ENCODE measurements at places on chromosomes 2 and 18.

GRCh38 chr18:23662309-23663263 is at the start of gene ANKRD29:
Gene ANKRD29 (minus strand): TSS chr18:23662911. CDS start chr18:23662730, 181 bp downstream.
- no peak for DNase-seq

- DNase-seq, result no peak
These were observed 132.6 kb downstream of the MAP4K4 start for GRCh38 chr2:101830146-101830545.

DNA sequence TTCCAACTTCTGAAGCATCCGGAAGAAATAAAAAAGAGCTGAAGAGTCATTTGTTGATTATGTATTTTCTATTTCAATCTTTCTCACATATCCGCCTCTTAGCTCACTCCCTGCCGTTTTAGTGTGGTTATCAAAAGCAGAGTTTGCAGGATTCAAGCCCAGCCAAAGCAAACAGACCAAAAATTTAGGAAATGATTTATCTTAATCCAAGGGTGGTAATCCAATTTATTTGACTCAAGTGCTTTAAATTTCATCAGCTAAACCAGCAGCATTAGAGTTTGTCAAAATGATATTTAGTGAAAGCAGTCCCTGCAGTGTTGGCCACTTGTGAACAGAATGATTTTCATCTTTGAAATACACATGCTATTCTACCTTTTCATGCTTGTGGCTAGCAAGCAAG is 129.3 kb upstream of the CCDC68 start:
- DNase-seq, result no peak

GRCh38 chr2:69692424-69692823 is 48.9 kb upstream of the AAK1 start:
- no peak for DNase-seq

GRCh38 chr2:18918280-18918679 is 328.9 kb upstream of the NT5C1B start:
- DNase-seq, result no peak

- no peak for DNase-seq
These were observed 49.3 kb downstream of the TNS1 start for GRCh38 chr2:217953531-217953932.

DNA sequence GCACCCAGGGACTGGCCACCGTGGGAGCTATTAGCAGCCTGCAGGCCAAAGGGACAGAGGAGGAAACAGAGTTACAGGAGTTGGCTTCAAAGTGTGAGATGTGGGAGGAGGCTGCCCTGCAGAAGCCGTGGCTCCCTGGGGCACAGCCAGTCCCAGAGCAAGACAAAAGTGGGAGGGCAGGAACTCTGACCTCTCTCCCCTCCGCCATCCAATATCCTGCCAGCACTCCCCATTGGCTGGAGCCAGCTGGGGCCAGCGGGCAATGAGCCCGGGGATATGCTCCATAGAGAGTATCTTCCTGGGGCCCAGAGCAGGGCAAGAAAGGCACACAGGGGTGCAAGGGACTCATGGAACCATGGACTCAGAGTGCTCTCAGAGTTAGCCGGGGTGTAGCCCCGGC is 143.1 kb downstream of the INHBB start:
- no peak for DNase-seq

- DNase-seq, result no peak
These were observed 4.7 kb upstream of the RAB11FIP5 start for GRCh38 chr2:73117441-73117840.

GRCh38 chr2:12948231-12948960 is 231.7 kb downstream of the TRIB2 start:
- DNase-seq, result no peak

GRCh38 chr2:109269706-109270504 is 140.9 kb downstream of the SH3RF3 start:
- DNase-seq, result no peak

- no peak for DNase-seq
These were observed 158.1 kb downstream of the TANC1 start for GRCh38 chr2:159126432-159127022.

- DNase-seq, result no peak
These were observed 311.0 kb downstream of the ZEB2 start for GRCh38 chr2:144208924-144209323.

DNA sequence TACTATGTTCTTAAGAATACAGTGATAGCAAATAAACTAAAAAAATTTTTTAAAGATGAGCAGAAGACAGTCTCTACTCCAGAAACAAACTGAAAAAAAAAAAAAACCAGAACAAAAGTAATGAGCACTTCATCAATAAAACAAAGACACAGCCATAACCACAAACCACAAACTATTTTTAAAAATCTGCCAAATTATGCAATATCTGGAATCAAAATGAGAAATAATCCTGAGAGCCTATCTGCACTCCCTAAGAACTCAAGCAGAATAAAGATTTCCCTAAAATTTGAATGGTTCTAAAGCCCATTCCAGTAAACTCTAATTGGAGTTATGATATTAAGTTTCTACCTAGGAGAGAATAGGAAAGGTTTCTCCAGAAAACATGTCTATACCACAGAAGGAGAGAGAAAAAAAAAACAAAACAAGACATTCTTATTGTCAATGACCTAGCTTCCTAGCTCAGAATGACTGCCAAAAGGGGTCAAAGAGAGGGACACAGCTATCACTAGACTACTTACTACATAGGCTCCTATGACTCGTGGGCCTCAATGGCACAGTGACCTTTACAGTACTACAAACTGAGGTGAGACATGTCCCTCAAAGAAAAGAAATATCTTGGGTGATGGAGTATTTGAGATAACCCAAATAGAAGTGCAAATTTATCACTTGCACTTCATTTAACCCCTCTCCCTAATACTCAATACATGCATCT is 262.8 kb downstream of the ZEB2 start:
- no peak for DNase-seq

GRCh38 chr18:785242-785641 is 26.8 kb downstream of the YES1 start:
- peak; percentile 82 for DNase-seq

DNA sequence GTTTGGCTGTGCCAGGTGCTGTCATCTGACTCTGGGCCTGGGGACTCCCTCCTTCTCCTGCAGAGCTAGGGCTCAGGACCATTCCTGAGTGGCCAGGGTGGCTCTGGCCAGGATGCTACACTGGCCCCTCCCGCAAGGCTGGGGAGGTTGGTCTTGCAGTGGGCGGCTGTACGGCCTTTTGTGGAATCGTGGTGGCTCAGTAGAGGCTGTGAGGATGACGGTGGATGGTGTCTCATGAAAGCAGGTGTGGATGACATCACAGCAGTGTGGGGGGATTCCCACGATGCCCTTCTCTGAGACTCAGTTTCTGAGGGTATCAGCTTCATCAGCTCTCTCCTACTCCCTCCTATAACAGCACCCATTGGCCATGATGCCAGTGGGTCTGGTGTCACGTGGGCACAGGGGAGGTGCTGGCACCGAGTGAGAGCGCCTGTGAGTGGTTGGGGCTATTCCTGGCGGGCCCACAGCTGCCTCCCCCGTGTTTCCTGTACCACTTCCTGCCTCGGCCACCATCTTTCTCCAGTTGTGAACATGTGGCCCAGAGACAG is 144.2 kb upstream of the HDAC4 start:
- DNase-seq, result no peak

- no peak for DNase-seq
These were observed 541.8 kb downstream of the NUP35 start for GRCh38 chr2:183666031-183666430.

DNA sequence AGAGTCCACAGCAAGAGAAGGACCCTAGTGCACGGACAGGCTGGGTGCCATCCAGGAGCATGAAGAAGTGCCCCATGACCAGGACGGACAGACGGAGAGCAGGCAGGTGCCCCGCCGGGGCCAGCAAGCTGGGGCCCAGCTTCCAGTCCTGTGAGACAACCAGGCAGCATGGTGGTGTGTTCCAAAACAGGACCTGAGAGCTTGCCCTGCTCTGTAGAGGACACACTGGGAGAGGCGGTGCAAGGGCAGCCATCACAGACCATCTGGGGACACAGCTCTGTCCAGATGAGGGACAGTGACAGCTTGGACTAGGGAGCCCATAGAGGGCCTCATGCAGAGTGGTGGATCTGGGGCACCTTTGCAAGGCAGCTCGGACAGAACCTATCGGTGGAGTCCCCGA is 279.8 kb downstream of the EIPR1 start:
- DNase-seq, result no peak

- no peak for DNase-seq
These were observed 94.2 kb upstream of the LHCGR start for GRCh38 chr2:48849770-48850169.

DNA sequence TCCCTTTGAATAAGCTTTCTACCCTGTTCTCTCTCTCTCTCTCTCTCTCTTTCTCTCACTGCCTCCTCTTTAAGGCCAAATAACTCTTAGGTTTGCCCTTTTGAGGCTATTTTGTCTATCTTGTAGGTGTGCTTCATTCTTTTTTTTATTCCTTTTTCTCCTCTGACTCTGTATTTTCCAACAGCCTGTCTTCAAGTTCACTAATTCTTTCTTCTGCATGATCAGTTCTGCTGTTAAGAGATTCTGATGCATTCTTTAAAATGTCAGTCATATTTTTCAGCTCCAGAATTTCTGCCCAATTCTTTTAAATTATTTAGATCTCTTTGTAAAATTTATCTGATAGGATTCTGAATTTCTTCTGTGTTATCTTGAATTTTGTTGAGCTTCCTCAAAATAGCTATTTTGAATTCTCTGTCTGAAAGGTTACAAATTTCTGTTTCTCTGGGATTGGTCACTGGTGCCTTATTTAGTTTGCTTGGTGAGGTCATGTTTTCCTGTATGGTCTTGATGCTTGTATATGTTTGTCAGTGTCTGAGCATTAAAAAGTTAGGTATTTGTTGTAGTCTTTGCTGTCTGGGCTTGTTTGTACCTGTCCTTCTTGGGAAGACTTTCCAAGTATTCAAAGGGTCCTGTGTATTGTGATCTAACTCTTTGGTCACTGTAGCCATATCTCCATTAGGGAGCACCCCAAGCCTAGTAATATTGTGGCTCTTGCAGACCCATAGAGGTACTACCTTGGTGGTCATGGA is 35.4 kb upstream of the DYNC1I2 start:
- DNase-seq, result no peak

DNA sequence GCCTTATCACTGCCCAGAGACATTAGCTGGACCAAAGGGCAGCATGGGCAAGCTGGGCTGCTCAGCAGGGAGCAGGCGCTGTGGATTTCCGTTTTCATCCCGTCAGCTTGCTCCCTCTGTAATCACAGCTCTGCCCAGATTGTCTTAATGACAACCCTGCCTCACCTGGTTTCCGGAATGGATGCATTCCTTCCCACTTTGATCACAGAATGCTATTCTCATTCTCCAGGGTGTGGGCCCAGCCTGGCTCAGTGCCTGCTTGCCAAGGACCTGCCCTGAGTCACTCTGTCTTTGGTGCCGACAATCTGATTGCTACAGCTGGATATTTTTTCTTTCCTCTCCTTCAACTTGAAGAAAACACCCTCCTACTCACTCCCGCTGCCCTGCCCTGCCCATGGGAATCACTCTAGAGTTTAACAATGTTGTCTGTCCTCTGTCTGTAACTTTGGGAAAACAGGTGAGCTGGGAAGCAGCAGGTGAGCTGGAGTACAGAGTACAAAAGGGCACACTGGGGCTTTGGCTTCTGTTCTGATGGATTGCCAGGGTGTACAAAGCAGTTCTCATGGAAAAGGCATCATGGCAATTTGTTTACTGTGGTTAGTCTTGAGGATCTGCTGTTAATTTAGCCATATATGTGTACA is 27.2 kb upstream of the FAM136A start:
- no peak for DNase-seq

DNA sequence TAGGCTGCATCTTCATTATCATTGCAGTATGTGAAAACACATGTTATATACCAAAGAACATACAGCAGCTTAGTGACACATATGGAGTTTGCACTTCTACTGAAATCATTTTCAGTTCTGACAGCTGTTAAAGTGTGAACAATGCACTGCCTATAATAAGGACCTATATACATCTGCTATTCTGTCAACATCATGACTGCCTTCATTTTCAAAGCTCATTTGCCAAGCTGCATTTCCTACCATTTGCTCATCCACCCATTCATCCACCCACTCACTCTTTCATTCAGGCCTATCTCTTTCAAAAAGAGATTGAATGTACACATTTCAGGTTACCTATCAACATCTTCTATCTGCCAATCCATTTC is 81.7 kb upstream of the STK17B start:
- DNase-seq, result no peak

GRCh38 chr2:208584378-208584985 is 177.9 kb downstream of the PTH2R start:
- DNase-seq, result no peak

- DNase-seq, result no peak
These were observed 114.5 kb upstream of the ZFP36L2 start for GRCh38 chr2:43340945-43341356.

- no peak for DNase-seq
These were observed 450.1 kb upstream of the LRATD1 start for GRCh38 chr2:14182227-14182946.

- DNase-seq, result no peak
These were observed 48.9 kb downstream of the ZNF385B start for GRCh38 chr2:179812501-179812900.

DNA sequence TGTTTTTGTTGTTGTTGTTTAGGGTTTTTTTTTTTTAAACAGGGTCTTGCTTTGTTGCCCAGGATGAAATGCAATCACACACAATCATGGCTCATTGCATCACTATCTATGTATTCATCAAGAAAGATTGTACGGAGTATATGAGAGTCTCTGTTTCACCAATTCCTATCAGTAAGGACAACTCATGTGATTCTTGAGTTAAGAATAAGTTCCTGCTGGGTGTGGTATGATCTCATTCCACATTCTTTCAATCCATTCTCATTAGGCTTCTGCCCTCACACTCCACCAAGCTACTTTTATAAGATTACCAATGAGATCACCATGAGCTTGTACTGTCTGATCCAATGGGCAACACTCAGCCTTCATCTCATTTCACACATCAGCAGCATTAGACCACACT is 9.1 kb upstream of the AP1S3 start:
- no peak for DNase-seq

- DNase-seq, result no peak
These were observed 99.4 kb upstream of the RND3 start for GRCh38 chr2:150586858-150587257.

DNA sequence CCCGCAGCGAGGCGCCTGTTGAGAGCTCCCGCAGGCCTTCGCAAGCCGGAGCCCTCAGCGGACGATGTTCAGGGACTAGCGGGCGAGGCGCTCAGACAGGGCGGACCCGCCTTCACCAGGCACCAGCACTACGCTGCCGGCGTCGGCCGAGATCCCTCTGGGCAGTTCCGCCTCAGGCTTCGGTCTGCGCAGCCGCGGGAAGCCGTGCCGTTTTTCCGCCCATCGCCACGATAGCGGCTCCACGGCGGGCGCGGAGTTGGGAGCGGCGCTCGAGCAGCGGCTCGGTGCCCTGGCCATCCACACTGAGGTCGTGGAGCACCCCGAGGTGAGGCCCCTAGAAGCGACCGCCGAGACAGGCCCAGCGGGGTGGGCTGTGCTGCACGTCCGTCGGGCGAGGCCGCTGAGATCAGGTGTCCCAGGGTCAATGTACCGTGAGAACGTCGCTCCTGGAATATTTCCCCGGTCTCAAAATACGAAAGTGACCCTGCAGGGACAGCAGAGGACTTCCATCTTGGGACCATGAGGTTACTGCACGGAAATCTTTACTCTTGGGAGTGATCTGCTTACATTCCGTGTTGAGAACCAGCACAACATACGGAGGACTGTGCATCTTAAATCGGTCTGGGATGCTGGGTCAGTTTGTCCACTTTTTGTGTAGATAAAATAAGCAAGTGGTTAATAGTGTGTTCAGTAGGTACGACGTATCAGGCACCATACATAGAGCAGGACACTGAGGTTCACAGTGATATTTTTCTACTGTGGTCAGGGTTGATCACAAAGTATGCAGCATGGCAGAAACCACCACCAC is 13.3 kb upstream of the MTIF2 start:
- DNase-seq, result peak; percentile 81
